Renal cortical epithelial cell (primary cell): ENCODE measurements at places on chromosomes 1 and 21. TPM values are rescaled to one million over a fixed set of nuclear protein-coding genes. Genes with fewer than 3 reads are reported as not detected.

RIMS3 gene
- total RNA-seq: 6.7 and 12.5 TPM in 2 replicates

SAMSN1 gene
- total RNA-seq: 0.35 TPM in 1 of 2 replicates, not detected in the other

TOR1AIP2 gene
- total RNA-seq: 66.3 and 147 TPM in 2 replicates

TLR5 gene
- total RNA-seq: 0.17 and 9.1 TPM in 2 replicates

IRF6 gene
- total RNA-seq: 30.3 and 114 TPM in 2 replicates

S100A9 gene
- 0.70 and 25.0 TPM in 2 replicates for total RNA-seq

KIF14 gene
- total RNA-seq: 0.40 and 5.6 TPM in 2 replicates

CFHR1 gene
- not detected in 2 replicates for total RNA-seq

PWP2 gene
- total RNA-seq: 5.4 TPM in 1 of 2 replicates, not detected in the other

SLAMF8 gene
- 0.30 and 2.6 TPM in 2 replicates for total RNA-seq

FGR gene
- 0.10 TPM in 1 of 2 replicates, not detected in the other for total RNA-seq

C1orf185 gene
- 0.15 TPM in 1 of 2 replicates, not detected in the other for total RNA-seq

FAM72A gene
- 1.9 and 6.8 TPM in 2 replicates for total RNA-seq

CD5L gene
- not detected in 2 replicates for total RNA-seq

HOOK1 gene
- total RNA-seq: 18.6 and 45.2 TPM in 2 replicates

FBLIM1 gene
- 213 and 231 TPM in 2 replicates for total RNA-seq

JAM2 gene
- total RNA-seq: 0.05 and 0.17 TPM in 2 replicates

LCE2C gene
- total RNA-seq: not detected in 2 replicates

PODN gene
- 0.40 TPM in 1 of 2 replicates, not detected in the other for total RNA-seq

KNCN gene
- total RNA-seq: not detected in 2 replicates
